ENCODE measurements at places on chromosomes 4 and X. TPM values are rescaled to one million over a fixed set of nuclear protein-coding genes. Genes with fewer than 3 reads are reported as not detected.

DNA sequence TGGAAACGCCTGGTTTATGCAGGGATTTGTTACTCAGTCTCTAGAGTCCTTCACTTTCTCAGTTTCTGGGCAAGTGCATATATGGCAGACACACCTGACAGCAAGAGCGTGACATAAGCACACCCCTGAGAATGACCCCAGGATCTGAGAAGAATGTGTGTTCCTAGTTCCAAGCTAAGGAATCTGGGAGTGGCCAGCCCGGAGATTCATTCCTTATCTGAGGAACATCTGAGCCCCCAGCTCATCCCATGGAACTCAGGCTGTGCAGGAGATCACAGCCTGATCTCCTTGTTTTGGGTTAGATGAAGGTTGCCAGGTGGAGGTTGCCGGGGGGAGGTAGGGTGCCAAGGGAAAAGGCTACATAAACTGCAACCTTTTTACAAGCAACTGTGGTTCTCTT lies 23.8 kb upstream of the KIAA0232 start:
- no peak overlapping the region for H3K4me3 ChIP-seq
- peaks cover 10% of the 10 kb centered on the region for H3K27me3 ChIP-seq
- no peak for DNase-seq
- H3K36me3 ChIP-seq: no peaks in the 10 kb centered on the region
- no peak overlapping the region for H3K27ac ChIP-seq

DNA sequence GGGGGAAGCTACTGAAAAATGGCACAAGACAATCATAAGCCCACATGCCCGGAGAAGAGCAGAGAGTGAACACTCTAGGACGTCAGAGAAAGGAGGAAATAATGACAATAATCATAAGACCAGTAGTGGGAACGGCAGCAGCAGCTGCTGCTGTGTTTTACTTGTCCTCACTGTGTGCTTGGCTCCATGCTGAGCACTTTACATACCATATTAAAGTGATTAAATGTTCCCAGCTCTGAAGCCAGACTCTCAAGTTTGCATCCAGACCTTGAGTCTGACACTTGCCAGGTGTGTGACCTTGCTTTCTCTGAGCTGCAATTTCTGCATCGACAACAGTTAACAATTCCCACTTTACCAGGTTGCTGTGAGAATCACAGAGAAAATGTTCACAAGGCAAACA lies 255.4 kb downstream of the SPANXN1 start:
- no peaks in the 10 kb centered on the region for H3K4me1 ChIP-seq
- H3K27me3 ChIP-seq: peaks cover 2% of the 10 kb centered on the region
- H3K4me3 ChIP-seq: no peak overlapping the region
- no peak overlapping the region for H3K27ac ChIP-seq

GRCh38 chr4:122997463-122998101 lies 75.2 kb upstream of the NUDT6 start:
- peaks cover 2% of the 10 kb centered on the region for H3K27me3 ChIP-seq
- no peak overlapping the region for H3K4me3 ChIP-seq
- H3K27ac ChIP-seq: no peak overlapping the region
- no peak for DNase-seq
- no peaks in the 10 kb centered on the region for H3K4me1 ChIP-seq

GRCh38 chrX:15373976-15374375 lies 10.2 kb downstream of the VEGFD start:
- H3K36me3 ChIP-seq: peaks cover 7% of the 10 kb centered on the region
- H3K27me3 ChIP-seq: no peaks in the 10 kb centered on the region
- no peak for DNase-seq

DNA sequence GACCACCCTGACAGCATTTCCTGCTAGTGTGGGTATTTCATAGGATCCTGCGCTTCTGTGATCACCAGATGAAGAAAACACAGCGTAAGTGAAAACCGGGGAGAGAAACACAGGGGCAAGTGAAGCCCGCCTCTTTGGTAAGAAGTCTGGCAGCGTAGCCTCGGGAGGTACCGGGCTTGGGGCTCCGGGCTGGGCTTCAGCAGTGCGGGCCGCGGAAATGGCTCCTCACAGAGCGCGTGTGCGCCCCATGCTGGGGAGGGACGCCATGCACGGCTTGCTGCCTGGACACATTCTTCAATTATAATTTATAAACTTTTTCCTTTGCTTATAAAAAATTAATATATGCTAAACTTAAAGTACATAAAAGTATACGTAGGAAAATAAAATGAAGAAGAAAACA lies 151.5 kb downstream of the AFAP1 start:
- no peak for DNase-seq
- H3K27me3 ChIP-seq: peaks cover 2% of the 10 kb centered on the region
- no peak overlapping the region for H3K27ac ChIP-seq
- no peak overlapping the region for H3K4me3 ChIP-seq
- no peaks in the 10 kb centered on the region for H3K4me1 ChIP-seq

DNA sequence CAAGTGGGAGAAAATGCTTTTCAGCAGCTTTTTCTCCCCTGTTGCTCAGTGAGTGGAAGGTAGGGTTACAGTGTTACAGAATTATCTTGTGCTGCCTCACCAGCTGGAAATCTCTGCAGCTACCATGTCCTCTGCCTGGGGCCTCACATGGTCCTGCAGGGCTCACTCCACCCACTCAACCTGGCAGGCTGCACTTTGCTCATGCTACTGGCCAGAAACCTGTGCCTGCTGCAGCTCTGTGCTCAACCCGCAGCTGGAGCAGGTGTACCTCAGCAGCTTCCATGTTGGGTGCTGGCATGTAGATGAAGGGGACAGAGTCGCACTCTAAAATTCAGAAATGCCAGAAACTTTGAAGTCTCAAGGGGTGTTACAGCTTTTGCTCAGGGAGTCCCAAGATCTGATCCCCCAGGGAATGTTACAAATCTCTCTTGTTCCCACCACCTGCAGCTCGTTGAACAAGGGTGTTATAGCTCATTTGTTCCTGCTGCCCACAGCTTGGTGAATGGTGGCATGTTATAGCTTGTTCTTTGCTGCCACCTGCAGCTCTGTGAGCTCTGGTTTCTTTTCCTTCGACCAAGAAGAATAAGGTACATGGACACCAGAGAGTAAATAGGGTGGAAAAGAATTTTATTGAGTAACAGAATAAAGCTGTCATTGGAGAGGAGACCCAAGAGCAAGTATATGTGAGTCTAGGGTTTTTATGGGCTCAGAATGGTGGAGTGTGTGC lies 845.8 kb downstream of the TECRL start:
- H3K4me3 ChIP-seq: no peak overlapping the region
- H3K27me3 ChIP-seq: no peaks in the 10 kb centered on the region
- H3K4me1 ChIP-seq: no peaks in the 10 kb centered on the region
- H3K36me3 ChIP-seq: no peaks in the 10 kb centered on the region
- no peak overlapping the region for H3K27ac ChIP-seq
- DNase-seq: no peak

DNA sequence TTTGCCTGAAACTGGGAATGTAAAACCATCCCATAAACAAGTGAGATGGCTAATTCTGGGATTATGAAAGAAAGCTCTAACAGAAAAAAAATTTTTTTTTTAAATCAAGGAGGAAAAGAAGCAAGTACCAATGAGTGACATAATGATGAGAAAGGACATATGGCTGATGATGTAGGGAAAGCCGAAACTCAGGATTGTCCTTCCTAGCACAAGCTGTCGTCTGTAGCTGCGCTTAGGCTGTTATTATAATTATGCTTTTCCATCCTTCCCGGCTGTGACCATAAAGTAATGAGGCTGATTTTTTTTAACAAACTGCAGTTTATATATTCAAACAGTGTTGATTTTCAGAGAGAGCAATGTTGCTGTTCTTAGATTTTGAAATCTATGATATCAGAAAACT lies 209.8 kb upstream of the NOCT start:
- H3K27ac ChIP-seq: no peak overlapping the region
- H3K4me3 ChIP-seq: no peak overlapping the region
- no peak for DNase-seq
- H3K27me3 ChIP-seq: no peaks in the 10 kb centered on the region
- no peaks in the 10 kb centered on the region for H3K36me3 ChIP-seq
- H3K4me1 ChIP-seq: no peaks in the 10 kb centered on the region

- H3K4me3 ChIP-seq: no peak overlapping the region
- H3K4me1 ChIP-seq: peaks cover 2% of the 10 kb centered on the region
- H3K27me3 ChIP-seq: no peaks in the 10 kb centered on the region
- H3K36me3 ChIP-seq: no peaks in the 10 kb centered on the region
Observed at GRCh38 chrX:40418146-40418812, 162.5 kb upstream of the ATP6AP2 start.

DNA sequence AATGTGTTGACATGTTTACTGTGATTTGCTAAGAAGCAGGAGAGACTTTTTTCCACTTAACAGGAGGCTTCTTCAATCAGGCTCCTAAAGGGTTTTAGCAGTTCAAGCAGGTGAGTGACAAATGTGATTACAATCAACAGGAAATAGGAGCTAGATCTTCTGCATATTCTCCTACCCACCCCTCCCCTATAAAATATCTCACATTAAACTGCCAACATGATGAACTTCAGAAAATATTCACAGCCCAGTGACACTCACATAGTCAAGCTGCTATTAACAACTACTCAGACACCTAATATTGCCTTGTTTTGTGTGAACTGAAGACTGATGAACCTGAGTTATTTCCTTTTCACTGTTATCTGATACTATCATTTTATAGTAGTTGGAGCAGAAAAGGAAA lies 55.9 kb upstream of the ANTXR2 start:
- no peak overlapping the region for H3K27ac ChIP-seq
- no peaks in the 10 kb centered on the region for H3K36me3 ChIP-seq
- H3K4me3 ChIP-seq: no peak overlapping the region
- H3K27me3 ChIP-seq: no peaks in the 10 kb centered on the region
- peaks cover 22% of the 10 kb centered on the region for H3K4me1 ChIP-seq

DNA sequence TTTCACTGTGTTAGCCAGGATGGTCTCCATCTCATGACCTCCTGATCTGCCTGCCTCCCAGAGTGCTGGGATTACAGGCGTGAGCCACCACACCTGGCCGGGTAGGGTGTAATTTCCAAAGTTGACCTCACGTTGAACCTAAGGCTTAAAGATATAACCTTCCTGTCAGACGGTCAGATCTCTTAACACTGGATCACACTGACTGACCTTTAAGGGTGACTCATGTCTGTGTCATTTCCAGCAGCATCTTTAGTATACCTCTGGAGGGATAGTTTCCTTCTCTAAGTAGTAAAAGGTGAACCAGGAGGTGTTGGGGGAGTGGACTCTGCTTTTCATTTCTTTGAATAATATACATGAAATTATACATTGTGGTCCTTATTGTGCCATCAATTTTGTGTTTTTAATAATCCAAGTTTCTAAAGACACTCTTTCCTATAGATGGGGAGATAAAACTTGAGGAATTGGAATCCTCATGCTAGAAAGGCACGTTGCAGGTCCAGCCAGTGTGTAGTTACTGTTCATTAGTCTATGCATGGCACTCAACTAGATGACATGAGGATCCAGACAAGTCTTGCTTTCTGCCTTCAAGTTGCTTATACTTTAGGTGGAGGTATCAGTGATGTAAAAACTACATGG lies 45.7 kb downstream of the ARHGAP10 start:
- no peak overlapping the region for H3K4me3 ChIP-seq
- no peak for DNase-seq
- peaks cover 2% of the 10 kb centered on the region for H3K4me1 ChIP-seq
- no peaks in the 10 kb centered on the region for H3K27me3 ChIP-seq

DNA sequence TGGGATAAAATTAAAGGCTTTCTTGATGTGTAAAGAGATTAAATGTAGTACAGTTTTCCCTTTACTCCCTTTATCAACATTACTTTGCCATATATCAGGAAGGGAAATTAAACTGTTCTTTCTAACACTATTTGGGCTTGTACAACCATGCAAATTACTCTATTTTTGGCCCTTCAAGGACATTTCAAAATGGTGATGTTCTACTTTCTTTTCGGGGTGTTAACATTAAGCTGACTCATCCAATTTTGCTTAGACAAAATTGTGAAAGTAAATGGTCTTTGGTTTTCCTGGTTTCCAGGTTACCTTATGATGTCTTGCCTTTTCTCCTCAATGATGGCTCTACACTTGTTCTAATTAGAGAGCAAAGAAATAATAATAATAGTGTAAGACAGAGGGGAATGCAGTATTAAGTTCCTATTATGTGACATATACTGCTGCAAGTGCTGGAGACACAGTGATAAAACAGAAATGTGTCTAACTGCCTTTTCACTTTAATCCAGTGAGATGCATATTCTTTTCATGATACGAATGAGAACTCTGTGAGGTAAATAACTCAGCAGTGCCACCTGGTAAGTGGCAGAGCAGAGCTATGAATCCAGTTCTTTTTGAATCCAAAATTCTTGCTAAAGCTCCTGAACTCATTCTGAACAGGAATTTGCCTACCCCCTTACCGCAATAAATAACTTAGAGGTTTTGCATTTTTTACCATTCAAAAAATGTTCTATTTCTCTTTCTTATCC lies 35.7 kb upstream of the PDE5A start:
- H3K27me3 ChIP-seq: peaks cover 2% of the 10 kb centered on the region
- H3K4me1 ChIP-seq: peaks cover 8% of the 10 kb centered on the region
- H3K36me3 ChIP-seq: no peaks in the 10 kb centered on the region
- no peak for DNase-seq

GRCh38 chr4:92516450-92516849 lies 212.7 kb downstream of the GRID2 start:
- H3K27me3 ChIP-seq: no peaks in the 10 kb centered on the region
- no peak overlapping the region for H3K27ac ChIP-seq
- H3K36me3 ChIP-seq: no peaks in the 10 kb centered on the region

GRCh38 chr4:93660036-93660435 lies 168.5 kb upstream of the ATOH1 start:
- H3K27me3 ChIP-seq: no peaks in the 10 kb centered on the region
- DNase-seq: no peak
- H3K4me3 ChIP-seq: no peak overlapping the region
- no peak overlapping the region for H3K27ac ChIP-seq
- no peaks in the 10 kb centered on the region for H3K36me3 ChIP-seq
- no peaks in the 10 kb centered on the region for H3K4me1 ChIP-seq

DNA sequence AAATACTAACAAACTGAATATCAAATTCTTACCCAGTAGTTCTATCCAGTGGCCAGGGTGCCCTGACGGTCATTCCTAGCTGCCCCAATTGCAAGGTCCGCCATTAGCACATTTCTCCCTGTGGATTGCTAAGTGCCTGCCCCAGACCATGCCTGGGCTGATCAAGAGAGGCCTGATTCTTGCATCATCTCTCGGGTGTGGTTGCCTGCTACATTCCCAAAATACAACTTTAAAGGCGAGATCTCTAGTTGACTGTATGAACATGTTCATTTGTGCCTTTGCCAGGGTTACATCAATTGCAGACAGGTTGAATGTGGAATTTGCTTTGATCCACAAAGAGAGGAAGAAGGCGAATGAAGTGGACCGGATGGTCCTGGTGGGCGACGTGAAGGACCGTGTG lies 28.0 kb downstream of the PRPS2 start:
- no peaks in the 10 kb centered on the region for H3K4me1 ChIP-seq
- no peaks in the 10 kb centered on the region for H3K36me3 ChIP-seq
- no peak overlapping the region for H3K27ac ChIP-seq
- no peak for DNase-seq
- H3K4me3 ChIP-seq: no peak overlapping the region

- no peak for DNase-seq
- peaks cover 12% of the 10 kb centered on the region for H3K27me3 ChIP-seq
- H3K4me3 ChIP-seq: no peak overlapping the region
- H3K27ac ChIP-seq: no peak overlapping the region
- H3K36me3 ChIP-seq: no peaks in the 10 kb centered on the region
Observed at GRCh38 chr4:57104706-57105560, 5.3 kb downstream of the IGFBP7 start.

Gene FAM241A
- 15.6 TPM for total RNA-seq

Gene SPATA18
- total RNA-seq: 17.3 TPM

Gene TMSB15B
- 20.1 TPM for total RNA-seq

Gene CXCR3
- total RNA-seq: 0.54 TPM

Gene NLGN3
- total RNA-seq: 1.7 TPM

Gene GPRASP3
- total RNA-seq: 10.5 TPM

Data from endothelial cell (in vitro differentiated cells).